Dermis blood vessel endothelial cell (primary cell): ENCODE measurements at places on chromosomes 1 and 21.

- DNase-seq, result no peak
Observed at GRCh38 chr1:77553568-77554291, 128.7 kb downstream of the ZZZ3 start.

GRCh38 chr1:232134365-232134764 is 495.6 kb downstream of the SIPA1L2 start:
- DNase-seq, result no peak

- DNase-seq, result no peak
Observed at GRCh38 chr1:67973051-67973450, 77.4 kb downstream of the DIRAS3 start.

GRCh38 chr1:31797216-31797615 is 18.6 kb downstream of the SPOCD1 start:
- no peak for DNase-seq

DNA sequence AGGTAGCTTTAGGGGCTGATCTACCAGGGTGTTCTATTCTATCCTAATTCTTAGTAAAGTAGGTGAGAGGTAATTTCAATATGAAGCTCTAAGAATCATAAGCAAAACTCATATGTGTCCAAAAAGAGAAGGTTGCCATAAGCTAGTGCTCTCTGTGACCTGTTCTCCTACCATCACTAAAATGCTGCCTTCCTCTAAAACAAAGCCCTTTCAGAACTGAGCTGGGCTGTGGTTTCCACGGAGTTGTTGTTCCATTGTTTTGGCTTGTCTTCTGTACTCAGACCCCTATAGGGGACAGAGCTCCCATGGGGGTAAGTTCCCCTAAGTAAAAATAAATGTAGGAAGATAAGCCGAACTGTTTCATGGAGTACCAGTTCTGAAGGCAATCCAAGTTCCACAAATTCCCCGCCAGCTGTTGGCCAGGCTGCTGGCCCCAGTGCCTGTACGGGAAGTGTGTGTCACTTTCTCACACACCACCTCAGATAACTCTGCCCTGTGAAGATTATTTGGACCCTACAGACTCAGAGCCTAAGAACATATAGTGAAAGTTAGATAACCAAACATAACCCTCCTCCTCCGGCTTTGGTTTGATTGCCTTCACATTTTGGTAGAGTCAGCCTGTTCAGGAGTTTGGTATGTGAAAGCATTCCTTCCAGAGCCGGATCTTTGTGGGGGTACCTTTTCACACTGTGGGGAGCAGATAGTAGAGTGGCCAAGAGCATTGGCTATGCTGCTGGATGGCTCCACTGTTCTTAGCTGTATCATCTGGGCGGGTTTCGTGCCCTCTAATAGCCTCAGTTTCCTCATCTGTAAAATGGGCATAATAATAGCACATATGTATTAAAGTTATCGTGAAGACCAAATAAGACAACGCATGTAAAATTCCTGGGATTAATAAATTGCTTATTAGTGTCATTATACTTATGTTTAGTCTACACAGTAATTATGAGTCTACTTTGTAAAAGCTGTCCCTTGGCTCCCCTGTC is 10.8 kb downstream of the DPT start:
- DNase-seq, result no peak

DNA sequence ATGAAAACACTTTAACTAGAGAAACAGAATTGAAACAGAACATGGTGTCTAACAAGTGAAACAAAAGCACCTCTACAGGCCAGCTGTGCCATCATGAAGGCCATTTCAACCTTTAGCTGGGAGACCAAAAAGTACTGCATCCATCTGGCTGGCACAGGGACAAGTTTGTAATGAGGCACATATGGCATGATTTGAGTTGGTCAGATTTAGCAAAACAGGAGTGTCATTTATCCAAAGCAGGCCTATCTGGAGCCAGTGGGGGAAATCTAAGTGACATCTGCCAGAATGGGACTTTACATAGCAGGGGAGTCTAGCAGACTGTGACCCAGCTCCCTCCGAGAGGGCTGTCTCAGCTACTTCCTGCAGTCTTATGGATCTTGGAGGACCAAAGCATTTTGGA is 51.9 kb downstream of the DNTTIP2 start:
- no peak for DNase-seq
